Upper lobe of left lung (tissue), 6 donors: ENCODE measurements at places on chromosomes 1 and 21.

DNA sequence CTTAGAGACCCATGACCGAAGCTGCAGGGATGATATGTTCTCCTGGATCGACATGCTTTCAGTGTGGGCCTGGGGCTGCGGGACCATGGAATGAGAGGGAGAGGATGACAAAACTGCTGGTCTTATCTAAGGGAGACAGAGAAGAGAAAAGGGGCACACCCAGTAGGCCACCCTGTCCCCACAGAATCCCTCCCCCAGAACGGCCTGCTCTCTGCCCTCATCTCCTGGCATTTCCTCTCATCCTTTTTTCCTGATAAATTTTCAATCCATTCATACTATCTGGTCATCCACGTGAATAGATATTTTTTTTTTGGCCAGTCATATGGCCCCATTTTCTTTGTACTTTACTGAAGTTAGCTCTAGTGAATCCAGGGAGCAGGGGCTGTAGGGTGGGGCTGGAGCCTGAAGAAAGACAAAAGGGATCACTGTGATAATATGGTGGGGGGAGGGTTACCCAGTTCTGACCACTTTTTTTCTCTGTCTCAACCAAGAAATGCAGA is at the start of gene PKLR:
TSS of gene PKLR (minus strand) at position 97 of the 500 bp plus-strand sequence. CDS start at position 54, 43 bp downstream.
- no peak within 1 kb of the TSS for H3K4me3 ChIP-seq
- no peaks in the 10 kb centered on the region for H3K27me3 ChIP-seq
- H3K36me3 ChIP-seq, result no peaks in the 10 kb centered on the region
- H3K27ac ChIP-seq, result no peak within 1 kb of the TSS
- H3K4me1 ChIP-seq, result no peaks in the 10 kb centered on the region

GRCh38 chr1:193730017-193730416 is 543.6 kb upstream of the B3GALT2 start:
- no peaks in the 10 kb centered on the region for H3K27me3 ChIP-seq
- no peaks in the 10 kb centered on the region for H3K36me3 ChIP-seq
- no peak overlapping the region for H3K27ac ChIP-seq
- no peak for DNase-seq
- H3K4me1 ChIP-seq, result no peaks in the 10 kb centered on the region

GRCh38 chr1:201050515-201051277 is 27.2 kb upstream of the KIF21B start:
- no peak for DNase-seq
- H3K27ac ChIP-seq, result no peak overlapping the region
- no peaks in the 10 kb centered on the region for H3K27me3 ChIP-seq
- peaks cover 4% of the 10 kb centered on the region for H3K4me1 ChIP-seq
- H3K4me3 ChIP-seq, result no peak overlapping the region
- no peaks in the 10 kb centered on the region for H3K36me3 ChIP-seq

DNA sequence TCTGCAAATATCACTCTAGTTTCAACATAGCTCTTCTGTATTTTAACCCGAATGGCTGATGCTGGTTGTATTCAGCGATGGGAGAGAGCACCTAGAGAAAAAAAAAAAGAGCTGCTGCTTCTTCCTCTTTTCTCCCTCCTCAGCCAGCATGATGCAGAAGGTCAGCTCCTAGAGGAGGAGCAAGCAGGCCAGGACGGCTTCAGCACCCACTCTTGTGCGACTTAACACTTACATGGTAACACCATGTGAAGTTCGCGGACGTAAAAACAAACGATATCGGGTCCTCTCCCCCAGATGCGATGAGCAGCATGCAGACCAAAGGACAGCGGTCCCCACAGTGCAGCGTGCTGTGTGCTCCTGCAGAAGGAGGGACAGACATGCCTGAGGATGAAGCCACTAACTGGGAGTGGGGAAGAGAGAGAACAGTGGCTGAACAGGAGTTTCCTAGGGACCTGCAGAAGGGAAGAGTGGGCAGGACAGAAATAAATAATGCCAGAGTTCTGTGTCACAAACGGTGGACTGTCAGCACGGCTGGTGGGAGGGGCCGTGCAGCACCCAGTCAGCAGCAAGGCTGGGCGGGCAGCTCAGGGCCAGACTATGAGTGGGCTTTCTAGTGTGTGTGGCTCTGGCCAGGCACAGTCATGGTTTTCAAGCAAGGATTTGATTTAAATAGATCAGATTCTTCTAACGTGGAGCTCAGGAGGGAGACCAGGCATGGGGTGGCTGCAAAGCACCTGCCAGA is 11.4 kb upstream of the B3GALT5 start:
- no peaks in the 10 kb centered on the region for H3K27me3 ChIP-seq
- no peaks in the 10 kb centered on the region for H3K36me3 ChIP-seq
- no peak overlapping the region for H3K27ac ChIP-seq
- H3K4me1 ChIP-seq, result no peaks in the 10 kb centered on the region
- DNase-seq, result no peak

GRCh38 chr1:70892930-70893329 is 154.7 kb downstream of the PTGER3 start:
- DNase-seq, result no peak
- H3K27me3 ChIP-seq, result no peaks in the 10 kb centered on the region
- H3K4me3 ChIP-seq, result no peak overlapping the region
- H3K4me1 ChIP-seq, result no peaks in the 10 kb centered on the region
- no peak overlapping the region for H3K27ac ChIP-seq

DNA sequence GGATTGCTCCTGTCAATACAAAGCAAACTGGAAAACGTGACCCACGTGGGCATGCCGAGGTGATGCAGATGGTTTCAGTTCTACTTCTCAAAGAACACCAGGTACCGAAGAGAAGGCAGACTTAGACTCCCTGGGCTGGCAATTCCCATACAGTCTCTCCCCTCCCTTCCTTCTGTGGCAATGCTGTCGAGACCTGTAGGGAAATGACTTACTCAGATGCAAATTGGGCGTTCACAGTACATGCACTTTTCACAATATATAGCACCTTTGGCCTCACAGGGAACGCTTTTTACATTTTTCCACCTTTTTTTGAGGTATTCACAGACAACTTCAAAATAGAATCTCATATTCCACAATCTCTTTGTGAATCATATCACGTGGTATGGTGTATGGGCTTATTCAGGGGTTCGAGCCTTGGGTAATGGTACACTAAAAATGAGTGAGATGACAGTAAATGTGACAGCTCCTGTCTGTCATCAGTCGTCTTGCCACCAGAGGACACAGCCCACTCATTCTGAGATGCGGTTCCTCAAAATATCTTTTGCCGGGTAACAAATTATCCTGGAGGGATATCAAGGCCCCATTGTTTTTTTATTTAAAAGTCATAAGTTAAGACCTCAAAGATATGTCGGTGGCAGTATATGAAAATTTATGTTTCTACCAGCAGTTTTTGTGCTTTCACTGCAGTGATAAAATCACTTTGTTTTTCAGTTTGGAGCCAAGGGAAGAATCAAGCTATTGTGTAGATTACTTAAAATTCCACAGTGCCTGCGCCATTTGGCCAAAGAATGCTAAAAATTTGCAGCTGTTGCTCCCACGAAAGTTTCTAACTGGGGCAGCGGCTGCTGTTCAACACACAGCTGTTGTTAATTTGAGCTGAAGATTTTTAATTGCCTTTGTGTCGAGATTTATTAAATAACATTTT is 168.4 kb downstream of the ZZZ3 start:
- no peaks in the 10 kb centered on the region for H3K27me3 ChIP-seq
- no peak for DNase-seq

DNA sequence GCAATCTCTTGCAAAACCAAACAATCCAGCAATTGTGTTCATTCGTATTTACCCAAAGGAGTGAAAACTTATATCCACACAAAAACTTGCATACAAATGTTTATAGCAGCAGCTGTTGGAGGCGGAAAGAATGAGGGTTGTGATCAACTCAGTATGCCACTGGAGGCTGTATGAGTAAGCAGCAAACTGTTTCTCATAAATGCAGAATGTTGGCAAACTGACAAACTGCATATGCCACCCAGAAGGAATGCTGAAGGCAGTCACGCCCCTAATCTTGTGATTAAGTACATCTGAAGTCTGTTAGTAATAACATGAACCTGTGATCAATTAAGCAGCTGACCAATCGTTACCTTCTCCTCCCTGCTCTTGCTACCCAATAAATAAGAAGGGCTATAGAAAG is 60.5 kb upstream of the CR2 start:
- no peak for DNase-seq
- H3K4me3 ChIP-seq, result no peak overlapping the region
- no peaks in the 10 kb centered on the region for H3K4me1 ChIP-seq
- H3K27me3 ChIP-seq, result no peaks in the 10 kb centered on the region

- no peaks in the 10 kb centered on the region for H3K36me3 ChIP-seq
- H3K27me3 ChIP-seq, result no peaks in the 10 kb centered on the region
- no peak for DNase-seq
- no peak overlapping the region for H3K27ac ChIP-seq
- H3K4me3 ChIP-seq, result no peak overlapping the region
Measured at GRCh38 chr1:214044438-214045214, 56.9 kb downstream of the PROX1 start.

- H3K4me1 ChIP-seq, result peaks cover 43% of the 10 kb centered on the region
- H3K27ac ChIP-seq, result no peak overlapping the region
- H3K4me3 ChIP-seq, result no peak overlapping the region
- DNase-seq, result no peak
Measured at GRCh38 chr1:41769068-41769467, 149.7 kb downstream of the HIVEP3 start.

- no peak for DNase-seq
- H3K36me3 ChIP-seq, result no peaks in the 10 kb centered on the region
- H3K27me3 ChIP-seq, result no peaks in the 10 kb centered on the region
Measured at GRCh38 chr1:41626146-41626545, 141.7 kb upstream of the EDN2 start.

- no peaks in the 10 kb centered on the region for H3K27me3 ChIP-seq
- DNase-seq, result no peak
- H3K36me3 ChIP-seq, result no peaks in the 10 kb centered on the region
- no peak overlapping the region for H3K4me3 ChIP-seq
- no peaks in the 10 kb centered on the region for H3K4me1 ChIP-seq
Measured at GRCh38 chr1:65992165-65992821, 199.6 kb downstream of the PDE4B start.

DNA sequence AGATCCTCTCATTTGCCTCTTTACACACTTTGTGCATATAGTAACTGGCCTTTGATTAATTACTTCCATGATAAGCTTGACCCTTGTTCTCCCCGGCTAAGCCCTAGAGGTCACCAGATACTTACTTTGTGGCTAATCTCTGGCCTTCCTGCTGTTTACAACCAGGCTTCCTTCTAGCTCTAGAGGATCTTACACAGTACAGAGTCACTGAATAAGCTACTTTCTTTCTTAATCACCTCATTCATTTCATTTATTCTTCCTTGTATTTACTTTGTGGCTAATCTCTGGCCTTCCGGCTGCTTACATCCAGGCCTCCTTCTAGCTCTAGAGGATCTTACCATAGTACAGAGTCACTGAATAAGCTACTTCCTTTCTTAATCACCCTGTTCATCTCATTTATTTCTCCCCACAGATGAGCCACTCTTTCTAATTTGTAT is 144.3 kb upstream of the C1orf21 start:
- no peak overlapping the region for H3K4me3 ChIP-seq
- H3K4me1 ChIP-seq, result no peaks in the 10 kb centered on the region
- no peaks in the 10 kb centered on the region for H3K36me3 ChIP-seq
- DNase-seq, result no peak
- H3K27ac ChIP-seq, result no peak overlapping the region

- peaks cover 66% of the 10 kb centered on the region for H3K4me1 ChIP-seq
- DNase-seq, result no peak
- peak overlapping the region; percentile 18 for H3K27ac ChIP-seq
- no peak overlapping the region for H3K4me3 ChIP-seq
Measured at GRCh38 chr21:15060543-15061175, 4.1 kb downstream of the NRIP1 start.

GRCh38 chr1:42137766-42138165 is 15.4 kb upstream of the GUCA2B start:
- H3K4me3 ChIP-seq, result no peak overlapping the region
- no peak overlapping the region for H3K27ac ChIP-seq
- H3K36me3 ChIP-seq, result no peaks in the 10 kb centered on the region
- no peak for DNase-seq
- H3K4me1 ChIP-seq, result peaks cover 24% of the 10 kb centered on the region

DNA sequence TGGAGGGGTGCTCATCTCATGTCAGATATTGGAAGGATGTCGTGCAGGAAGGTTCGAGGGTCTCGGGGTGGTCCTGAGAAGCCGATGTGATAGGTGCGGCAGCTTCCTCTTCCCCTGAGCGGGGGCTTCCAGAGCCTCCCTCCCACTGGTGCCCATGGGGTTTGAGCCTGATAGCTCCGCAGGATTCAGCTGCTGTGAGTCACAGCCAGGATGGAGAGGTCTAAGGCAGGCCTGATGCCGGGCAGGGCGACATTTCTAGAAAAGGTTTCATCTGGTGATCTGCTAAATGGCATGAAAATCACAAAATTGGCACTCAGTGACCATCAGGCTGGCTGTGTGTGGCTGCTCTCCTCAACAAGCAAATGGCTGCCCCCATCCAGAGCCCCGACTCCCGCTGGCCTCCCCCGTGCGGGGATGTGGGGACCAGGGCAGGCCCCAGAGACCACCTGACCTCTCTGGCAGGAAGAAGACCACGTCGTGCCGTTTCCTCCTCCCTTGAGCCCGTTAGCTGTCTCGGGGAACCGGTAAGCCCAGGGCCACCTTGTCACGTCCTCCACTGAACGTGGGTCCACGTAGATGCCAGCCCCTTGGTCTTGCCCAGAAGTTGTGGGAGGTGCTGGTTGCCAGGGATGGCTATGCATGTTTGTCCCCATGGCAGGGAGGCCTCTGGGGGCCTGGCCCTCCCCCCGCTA is 66.1 kb downstream of the SKI start:
- peaks cover 4% of the 10 kb centered on the region for H3K36me3 ChIP-seq
- H3K27me3 ChIP-seq, result no peaks in the 10 kb centered on the region
- DNase-seq, result no peak
- no peak overlapping the region for H3K4me3 ChIP-seq
- no peak overlapping the region for H3K27ac ChIP-seq

DNA sequence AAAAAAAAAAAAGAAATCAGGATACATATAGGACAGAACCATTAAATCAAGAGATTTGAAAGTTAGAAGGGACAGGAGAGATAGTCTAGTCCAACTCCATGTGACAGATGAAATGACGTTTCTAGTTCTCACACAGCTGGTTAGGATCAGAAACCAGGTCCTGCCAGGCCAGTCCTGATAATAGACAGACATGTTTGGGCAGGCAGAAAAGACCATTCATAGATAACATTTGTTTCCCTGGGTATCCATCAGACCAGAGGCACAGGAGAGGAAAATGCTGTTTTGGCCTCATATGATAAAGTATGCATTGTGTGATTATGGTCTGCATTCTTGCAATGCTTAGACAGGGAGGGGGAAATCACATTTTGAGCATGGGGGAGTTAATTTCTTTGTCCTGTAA is 29.3 kb downstream of the ZBTB8B start:
- H3K27me3 ChIP-seq, result no peaks in the 10 kb centered on the region
- H3K4me1 ChIP-seq, result peaks cover 9% of the 10 kb centered on the region
- H3K4me3 ChIP-seq, result no peak overlapping the region
- DNase-seq, result no peak
- no peaks in the 10 kb centered on the region for H3K36me3 ChIP-seq
- H3K27ac ChIP-seq, result no peak overlapping the region

DNA sequence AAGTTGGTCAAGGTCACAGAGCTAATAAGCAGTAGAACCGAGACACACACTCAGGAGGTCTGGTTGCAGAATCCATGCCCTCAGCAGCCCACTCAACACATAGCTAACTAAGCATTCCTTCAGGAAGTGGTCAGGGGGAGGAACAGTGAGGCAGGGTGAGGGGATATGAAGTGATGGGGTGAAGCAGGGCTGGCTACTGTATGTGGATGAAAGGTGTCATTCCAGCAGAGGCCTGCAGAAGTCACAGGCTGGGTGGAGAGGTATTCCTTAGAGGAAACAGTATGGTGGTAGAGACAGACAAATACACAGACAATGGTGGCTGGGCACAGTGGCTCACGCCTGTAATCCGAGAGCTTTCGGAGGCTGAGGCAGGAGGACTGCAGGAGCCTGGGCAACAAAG is 14.1 kb downstream of the TMCO4 start:
- H3K27ac ChIP-seq, result no peak overlapping the region
- no peak overlapping the region for H3K4me3 ChIP-seq
- H3K27me3 ChIP-seq, result no peaks in the 10 kb centered on the region
- peaks cover 14% of the 10 kb centered on the region for H3K36me3 ChIP-seq
